Inflammatory macrophage treated with lipopolysaccharide for 4 hours (primary cell): ENCODE measurements at places on chromosomes 5 and 9.
A peak's percentile ranks its signal among the peaks of the same experiment; 100 is the strongest.

GRCh38 chr5:126124706-126125345 is 298.4 kb upstream of the GRAMD2B start:
- no peak for DNase-seq

DNA sequence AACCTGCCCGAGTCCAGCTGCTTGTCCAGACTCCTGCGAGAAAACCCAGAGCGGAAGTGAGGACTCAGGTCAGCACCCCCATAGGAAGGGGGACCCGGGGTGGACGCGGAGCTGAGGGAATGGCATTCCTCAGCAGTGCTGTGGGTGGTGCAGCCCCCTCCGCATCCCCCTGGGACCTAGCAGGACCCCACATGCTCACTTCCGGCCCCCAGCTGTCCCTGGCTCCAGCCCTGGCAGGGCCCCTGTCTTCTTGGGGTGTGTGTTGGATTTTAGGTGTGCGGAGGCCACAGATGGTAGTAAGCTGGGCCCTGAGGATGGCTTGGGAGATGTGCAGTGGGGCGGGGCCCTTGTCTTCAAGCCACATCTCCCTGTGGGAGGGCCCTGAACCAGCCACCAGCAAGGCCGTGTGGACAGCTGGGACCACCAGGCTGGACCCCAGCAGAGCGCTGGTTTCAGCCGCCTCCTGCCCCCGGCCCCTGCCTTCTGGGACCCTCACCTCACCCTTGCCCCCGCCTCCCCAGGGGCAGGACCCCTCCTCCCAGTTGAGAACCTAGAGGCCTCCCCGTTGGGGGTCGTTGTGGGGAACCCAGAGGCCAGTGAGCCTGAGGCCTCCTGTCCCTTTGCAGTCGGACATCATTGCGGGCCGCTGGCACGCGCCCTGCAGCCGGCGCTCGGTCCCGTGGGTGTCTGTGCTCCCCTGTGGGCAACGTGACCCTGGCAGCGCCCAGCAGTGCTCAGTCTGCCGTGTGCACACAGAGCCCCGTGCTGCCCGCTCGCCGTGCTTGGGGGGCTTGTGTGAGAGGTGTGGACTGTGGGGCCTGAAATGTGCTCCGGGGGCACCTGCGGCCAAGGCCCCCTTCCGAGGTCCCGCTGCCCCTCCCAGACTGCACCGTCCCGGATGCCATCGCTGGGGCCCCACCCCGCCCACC is 10.8 kb upstream of the SLC9A3 start:
- DNase-seq = no peak

GRCh38 chr9:131623655-131624330 is 78.5 kb downstream of the PRRT1B start:
- peak; percentile 30 for DNase-seq

GRCh38 chr5:157913575-157913974 is 54.6 kb upstream of the CLINT1 start:
- DNase-seq = no peak

DNA sequence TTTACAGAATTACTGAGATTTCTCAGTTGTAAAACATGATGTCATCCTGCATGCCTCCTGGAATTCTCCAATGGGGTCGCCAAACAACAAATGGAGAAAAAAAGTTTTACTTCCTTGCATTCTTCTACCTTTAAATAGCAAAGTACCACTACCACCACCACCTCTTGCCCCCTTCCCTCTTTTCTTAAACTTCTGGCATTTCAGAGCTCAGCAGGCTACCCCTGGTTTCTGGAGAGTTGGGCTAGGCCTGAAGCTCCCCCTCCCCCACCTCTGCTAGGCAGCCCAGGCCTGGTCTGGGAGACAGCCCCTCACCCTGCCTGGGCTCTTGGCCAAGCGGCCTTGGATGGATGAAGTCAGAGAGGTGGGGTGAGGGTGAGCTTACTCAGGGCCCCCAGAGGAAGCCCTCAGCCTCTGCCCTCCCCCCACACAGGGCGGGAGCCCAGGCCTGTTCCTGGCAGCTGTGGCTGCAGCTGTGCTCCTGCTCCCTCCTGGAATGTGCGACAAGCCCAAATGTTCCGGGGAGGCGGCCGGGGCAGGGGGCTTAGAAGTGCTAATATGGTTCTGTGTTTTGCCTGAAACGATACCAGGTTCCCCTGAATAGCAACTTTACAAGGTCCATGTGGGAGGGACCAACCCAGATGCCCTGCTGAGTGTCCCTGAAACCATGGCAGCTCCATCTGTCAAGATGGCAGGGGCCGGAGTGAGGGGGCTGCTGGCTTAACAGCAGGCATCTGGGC is 6.0 kb upstream of the CCIN start:
- DNase-seq = no peak

GRCh38 chr9:123120131-123120530 is 86.7 kb downstream of the GPR21 start:
- no peak for DNase-seq

- DNase-seq = peak; percentile 62
Observed at GRCh38 chr5:18712936-18713485, 1078.8 kb downstream of the TAF11L14 start.

GRCh38 chr5:179609834-179610108 is 13.7 kb downstream of the HNRNPH1 start:
- DNase-seq = no peak
